ENCODE measurements at places on chromosomes 4 and X.

DNA sequence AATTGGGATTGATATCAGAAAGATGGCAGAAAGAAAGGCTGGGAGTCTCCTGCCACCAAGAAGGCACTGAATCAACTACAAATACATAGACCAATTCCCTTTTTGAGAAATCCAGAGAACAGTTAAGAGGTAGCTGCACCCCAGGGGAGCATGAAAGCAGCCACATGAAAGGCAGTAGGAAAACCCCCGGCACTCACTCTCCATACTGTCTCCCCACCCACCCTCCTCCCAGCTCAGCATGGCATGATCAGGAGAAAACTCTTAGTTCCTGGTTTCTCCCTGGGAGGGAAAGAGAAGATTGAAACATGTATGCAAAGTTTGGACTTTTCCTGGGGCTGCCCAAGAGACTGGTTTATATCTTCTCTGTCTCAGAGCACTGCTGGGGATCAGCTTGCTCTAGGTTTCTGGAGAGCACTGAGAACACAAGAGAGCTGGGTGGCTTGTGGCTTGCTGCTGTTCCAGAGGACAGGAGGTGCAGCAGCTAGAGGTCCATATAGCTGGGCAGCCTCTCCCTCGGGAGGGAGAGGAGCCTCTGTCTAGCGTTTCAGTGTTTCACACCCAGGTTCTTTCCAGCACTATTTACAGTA, 305.7 kb downstream of the PDGFC start:
- DNase-seq, result no peak

GRCh38 chr4:83738895-83739294, 203.0 kb downstream of the GPAT3 start:
- no peak for DNase-seq

DNA sequence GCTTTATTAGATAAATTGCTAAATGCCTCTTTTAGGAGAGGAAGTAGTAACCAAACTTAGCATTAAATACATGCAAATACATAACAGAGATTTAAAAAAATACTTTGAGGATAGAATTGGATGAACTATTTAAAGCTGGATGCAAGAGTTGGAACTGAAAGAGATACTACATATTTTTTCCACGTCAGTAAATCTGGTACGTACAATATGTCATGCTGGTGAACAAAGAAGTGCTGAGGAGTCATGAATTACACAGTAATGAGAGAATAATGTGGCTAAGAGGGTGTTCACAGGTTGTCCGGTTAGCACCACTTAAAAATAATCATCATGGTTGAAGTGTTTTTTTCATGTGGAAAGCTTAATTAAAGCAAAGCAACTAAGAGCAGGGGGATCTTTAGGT, 184.1 kb upstream of the FRMPD4 start:
- DNase-seq, result no peak

- DNase-seq, result no peak
These were observed 1120.5 kb downstream of the ADGRL3 start for GRCh38 chr4:62320612-62321011.

DNA sequence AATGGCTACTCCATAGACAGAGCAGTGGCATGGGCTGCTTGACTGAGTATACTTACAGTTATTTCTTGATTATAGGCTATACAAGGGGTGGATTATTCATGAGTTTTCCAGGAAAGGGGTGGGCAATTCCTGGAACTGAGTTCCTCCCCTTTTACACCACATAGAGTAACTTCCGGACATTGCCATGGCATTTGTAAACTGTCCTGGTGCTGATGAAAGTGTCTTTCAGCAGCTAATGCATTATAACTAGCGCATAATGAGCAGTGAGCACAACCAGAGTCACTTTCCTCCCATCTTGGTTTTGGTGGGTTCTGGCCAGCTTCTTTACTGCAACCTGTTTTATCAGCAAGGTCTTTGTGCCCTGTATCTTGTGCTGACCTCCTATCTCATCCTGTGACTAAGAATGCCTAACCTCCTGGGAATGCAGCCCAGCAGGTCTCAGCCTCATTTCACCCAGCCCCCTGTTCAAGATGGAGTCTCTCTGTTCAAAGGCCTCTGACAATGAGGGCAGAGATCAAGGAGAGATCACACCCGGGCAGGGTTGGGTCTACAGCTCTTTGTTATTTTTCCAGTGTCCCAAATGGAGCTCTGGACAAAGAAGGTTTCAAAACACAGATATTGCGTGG, 468.4 kb upstream of the PRKX start:
- DNase-seq, result no peak

- DNase-seq, result no peak
These were observed 93.2 kb downstream of the KDR start for GRCh38 chr4:55032179-55032578.

DNA sequence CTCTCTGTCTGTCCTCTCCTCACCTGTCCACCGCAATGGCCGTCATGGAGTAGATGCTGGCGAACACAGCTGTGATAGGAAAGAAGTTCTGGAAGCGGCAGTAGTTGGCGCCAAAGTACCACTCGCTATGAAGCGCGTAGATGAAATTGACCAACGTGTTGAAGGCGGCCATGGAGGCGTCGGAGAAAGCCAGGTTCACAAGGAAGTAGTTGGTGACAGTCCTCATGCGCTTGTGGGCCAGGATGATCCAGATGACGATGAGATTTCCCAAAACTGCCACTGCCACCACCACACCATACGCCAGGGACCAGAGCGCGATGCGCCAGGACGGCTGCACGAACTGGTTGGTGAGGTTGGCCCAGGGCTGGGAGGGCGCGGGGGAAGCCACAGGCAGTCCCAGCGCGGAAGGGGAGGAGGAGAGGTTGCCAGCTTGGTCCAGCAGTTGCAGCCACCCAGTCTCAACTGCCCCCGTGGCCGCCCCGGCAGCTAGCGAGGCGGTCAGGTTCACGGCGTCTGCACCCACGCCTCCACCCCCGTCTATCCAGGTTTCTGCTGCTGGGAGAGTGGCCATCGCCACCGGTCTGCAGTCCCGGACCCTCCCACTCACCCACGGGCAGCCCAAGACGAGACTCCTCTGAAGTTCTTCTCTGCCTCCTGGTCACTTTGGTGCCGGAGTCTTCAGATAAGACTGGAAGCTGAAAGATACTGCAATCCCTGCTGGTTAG, 518 bp downstream of the TACR3 start:
- DNase-seq, result no peak

GRCh38 chr4:147049946-147050345, 104.3 kb upstream of the TTC29 start:
- DNase-seq, result no peak

GRCh38 chr4:42234817-42235216, 82.4 kb upstream of the BEND4 start:
- DNase-seq, result no peak

DNA sequence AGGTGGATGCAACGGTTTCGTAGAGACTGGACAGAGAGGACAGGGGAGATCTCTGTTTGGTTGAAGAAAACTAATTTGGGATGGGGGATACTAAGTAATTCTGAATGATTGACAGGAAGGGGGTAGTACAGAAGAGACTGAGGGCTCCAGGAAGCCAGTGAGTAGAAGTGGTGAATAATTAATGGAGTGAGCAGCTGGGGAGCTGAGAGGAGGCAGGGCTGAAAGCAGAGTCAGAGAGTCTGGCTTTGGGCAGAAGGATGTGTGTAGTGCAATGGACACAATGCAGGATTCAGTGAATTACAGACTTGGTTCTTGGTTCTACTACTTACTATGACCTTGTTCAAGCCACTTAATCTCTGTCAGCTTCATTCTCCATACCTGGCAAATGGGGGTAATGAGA, 161.7 kb downstream of the RBMX2 start:
- DNase-seq, result no peak

GRCh38 chr4:52622564-52622963, 36.5 kb downstream of the USP46 start:
- no peak for DNase-seq

DNA sequence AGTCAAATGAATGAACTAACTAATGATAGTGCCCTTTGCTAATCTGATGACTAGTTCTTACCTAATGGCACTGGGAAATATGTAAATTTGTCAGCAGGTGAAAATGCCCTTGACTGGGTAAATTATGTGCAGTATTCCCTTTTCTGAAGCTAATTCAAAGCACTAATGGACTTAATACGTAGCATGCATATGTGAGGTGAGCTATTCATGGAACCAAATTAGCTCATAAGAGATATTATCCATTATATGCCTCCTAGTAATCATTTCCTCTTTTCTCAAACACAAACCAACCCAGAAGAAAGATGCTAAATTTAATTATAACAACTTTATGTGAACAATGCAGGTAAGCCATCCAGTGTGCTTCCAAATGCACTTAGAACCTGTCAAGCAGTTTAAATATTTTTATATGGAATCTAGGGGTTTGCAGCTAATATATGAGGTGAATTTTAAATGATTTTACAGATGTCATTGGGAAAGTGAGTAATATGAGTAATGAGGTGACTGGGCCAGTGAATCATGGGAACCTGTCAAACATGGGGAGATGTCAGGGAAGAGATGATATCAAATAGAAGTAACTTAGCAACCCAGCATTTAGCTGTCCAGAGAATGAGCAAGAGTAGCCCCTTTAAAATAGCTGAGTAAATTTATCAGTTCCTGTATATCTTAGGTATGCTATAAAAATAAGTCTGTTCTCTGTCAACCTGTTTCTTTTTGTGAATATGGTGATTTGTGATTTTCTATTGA, 315.0 kb downstream of the AFF2 start:
- DNase-seq, result no peak

GRCh38 chr4:134691915-134692314, 490.3 kb upstream of the PABPC4L start:
- no peak for DNase-seq

GRCh38 chrX:149286940-149287349, 218.2 kb downstream of the IDS start:
- peak; percentile 11 for DNase-seq

GRCh38 chrX:35700121-35700520, 98.0 kb upstream of the MAGEB16 start:
- DNase-seq, result no peak

GRCh38 chr4:134935320-134935719, 733.7 kb upstream of the PABPC4L start:
- DNase-seq, result peak; percentile 13

GRCh38 chr4:184387351-184387750, 87.0 kb downstream of the IRF2 start:
- no peak for DNase-seq

GRCh38 chrX:107451731-107452130, 2.3 kb downstream of the FRMPD3 start:
- DNase-seq, result no peak

Data from dermis microvascular lymphatic vessel endothelial cell (primary cell).